Stimulated activated CD8-positive, alpha-beta memory T cell treated with anti-CD3 and anti-CD28 coated beads, Interleukin-4, amount 100 ng/mL, for 48 hours (primary cell): ENCODE measurements at places on chromosomes 1 and 21.

GRCh38 chr21:31282095-31282709 lies 61.9 kb downstream of the TIAM1 start:
- no peak for DNase-seq

GRCh38 chr1:201761871-201762270 lies 67.1 kb upstream of the IPO9 start:
- DNase-seq: no peak

DNA sequence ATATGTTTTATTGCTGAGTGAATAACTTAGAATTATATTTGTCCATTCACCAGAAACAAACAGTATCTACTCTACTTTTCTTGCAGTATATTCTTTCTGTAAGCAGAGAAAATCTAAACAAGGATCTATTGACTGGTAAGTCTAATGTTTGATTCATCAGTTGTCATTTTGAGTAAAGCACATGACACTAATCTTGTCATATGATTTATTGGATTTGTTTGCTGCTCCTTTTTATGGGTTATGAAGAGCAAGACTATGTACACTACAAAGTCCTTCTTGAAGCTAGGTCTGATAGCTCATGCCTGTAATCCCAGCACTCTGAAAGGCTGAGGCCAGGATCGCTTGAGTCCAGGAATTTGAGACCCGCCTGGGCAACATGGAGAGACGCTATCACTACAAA lies 23.3 kb downstream of the KMO start:
- DNase-seq: no peak

GRCh38 chr1:113935970-113936369 lies 6.8 kb downstream of the HIPK1 start:
- no peak for DNase-seq

DNA sequence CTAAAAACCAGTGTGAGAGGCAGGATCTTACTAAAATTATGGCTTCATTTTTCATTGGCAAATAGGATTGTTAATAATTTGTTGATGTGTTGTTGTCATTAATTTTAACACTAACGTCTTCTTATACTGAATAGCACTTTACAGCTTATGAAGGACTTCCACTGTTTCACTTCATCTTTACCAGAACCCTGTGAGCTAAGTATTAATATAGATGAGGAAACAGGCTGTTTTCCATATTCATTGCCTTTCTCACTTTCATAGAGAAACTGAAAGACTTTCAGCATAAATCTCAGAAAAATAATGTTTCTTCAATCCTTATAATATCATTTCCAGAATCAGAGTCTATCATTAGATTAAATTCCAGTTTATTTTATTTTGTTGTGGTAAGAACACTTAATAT lies 8.5 kb downstream of the MAP10 start:
- no peak for DNase-seq

DNA sequence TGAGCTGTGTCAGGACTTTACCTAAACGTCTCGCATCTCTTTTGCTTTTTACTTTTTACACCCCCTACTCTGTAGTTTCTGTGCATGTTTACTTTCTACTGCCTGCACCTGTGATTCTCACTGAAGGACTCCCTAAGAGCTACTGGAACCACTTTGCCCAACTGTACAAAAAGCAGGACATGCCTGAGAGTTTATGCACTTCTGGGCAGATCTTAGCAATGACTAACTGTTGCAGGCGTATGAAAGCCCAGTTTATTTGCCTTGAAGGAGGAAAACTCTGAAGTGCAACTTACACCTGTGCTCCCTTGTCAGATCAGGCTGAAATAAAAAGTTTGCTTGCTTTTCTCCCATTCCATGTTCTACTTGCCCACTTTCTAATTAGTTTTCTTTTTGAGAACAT lies 467.0 kb upstream of the USP24 start:
- DNase-seq: no peak

DNA sequence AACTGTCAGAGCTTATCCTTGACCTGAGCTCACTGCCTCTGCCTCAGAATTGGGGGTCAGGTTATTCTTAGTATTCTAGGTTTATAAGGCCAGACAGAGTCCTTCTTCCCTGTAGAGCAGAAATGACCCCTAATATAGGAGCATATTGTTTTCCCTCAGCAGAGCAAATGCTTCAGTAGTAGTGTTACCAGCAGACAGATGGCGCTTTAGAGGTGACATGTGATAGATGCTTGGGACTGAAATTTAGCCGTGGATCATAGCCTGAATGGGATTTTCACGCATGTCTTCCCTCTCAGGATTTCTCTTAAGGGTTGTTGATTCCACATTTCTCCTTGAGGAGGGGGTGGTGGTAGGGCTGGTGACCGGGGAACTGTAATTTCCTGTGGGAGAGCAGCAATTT lies 24.5 kb downstream of the ADARB1 start:
- no peak for DNase-seq

- DNase-seq: no peak
These were observed 165.0 kb upstream of the IRF2BP2 start for GRCh38 chr1:234774971-234775370.

DNA sequence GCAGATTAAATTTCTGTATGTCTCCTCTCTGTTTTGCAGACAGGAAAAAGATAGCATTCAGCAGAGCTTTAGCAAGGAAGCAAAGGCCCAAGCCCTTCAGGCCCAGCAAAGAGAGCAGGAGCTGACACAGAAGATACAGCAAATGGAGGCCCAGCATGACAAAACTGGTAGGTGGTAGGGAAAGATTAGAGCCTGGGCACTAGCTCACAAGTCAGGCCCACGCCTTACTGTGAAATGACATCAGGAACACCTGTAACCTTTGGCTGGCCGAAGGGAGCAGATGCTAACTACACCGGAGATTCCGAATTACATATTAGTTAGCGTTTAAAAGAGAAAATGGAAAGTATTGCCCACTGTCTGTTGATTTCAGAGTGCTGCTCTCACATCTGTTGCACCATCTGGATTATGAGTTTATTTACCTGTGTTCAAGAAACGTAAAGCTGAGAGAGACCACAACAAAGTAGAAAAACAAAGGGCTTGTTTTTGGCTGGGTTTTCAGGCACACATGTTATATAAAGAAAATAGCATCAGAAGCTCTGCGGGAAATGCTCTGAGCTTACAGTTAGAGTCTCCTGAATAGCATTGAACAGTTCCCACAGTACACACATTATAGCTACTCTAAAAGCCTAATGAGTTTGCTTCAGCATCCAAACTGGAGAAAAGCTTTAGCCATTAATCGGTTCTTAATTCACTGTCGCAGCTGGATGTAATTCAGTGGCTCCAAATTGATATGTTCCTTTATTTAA lies 160.0 kb downstream of the SDCCAG8 start:
- DNase-seq: no peak

DNA sequence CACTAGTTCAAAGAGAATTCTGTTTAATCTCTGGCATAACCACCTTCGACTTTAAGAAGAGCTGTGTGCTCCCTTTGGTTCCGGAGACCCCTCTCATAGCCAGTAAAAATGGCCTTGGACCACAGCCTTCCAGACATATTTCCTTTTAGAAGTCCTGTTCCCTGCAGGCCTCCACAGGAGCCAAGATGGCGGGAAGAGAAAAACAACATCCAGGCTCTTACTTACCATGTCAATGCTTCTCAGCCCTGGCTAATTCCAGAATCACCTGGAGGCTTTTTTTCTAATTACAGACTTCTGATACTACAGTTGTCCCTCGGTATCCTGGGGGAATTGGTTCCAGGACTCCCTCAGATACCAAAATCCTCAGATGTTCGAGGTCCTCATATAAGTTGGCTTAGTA lies 362.5 kb downstream of the PBX1 start:
- no peak for DNase-seq

GRCh38 chr1:244901400-244902015 lies 37.2 kb upstream of the HNRNPU start:
- DNase-seq: no peak

- peak; percentile 68 for DNase-seq
These were observed 52.9 kb upstream of the CD46 start for GRCh38 chr1:207698822-207699483.

- peak; percentile 27 for DNase-seq
These were observed 5.3 kb upstream of the MROH9 start for GRCh38 chr1:170929835-170930554.

DNA sequence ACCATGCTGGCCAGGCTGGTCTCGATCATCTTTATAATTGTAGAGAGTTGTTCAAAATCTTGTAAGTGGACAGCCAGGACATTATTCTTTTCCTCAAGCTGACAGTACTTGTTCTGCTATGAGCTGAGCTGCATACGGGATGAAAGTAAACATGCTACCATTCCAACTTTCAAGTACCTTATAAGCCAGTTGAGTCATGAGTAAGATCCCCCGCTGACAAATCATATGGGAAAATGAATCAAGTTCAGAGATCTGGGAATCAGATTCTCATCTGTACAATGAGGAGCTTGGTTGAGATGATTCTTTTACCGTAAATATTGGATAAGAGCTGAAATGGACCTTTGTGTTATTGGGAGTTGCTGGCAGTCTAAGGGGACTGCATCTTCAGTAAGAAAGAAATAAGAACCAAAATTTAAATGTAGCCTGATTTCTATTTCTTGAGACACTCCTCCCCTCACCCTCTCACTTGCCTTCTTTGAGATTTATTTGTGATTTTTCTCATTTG lies 62.7 kb downstream of the CENPF start:
- no peak for DNase-seq

GRCh38 chr1:22454476-22455056 lies 2.9 kb downstream of the ZBTB40 start:
- DNase-seq: no peak

DNA sequence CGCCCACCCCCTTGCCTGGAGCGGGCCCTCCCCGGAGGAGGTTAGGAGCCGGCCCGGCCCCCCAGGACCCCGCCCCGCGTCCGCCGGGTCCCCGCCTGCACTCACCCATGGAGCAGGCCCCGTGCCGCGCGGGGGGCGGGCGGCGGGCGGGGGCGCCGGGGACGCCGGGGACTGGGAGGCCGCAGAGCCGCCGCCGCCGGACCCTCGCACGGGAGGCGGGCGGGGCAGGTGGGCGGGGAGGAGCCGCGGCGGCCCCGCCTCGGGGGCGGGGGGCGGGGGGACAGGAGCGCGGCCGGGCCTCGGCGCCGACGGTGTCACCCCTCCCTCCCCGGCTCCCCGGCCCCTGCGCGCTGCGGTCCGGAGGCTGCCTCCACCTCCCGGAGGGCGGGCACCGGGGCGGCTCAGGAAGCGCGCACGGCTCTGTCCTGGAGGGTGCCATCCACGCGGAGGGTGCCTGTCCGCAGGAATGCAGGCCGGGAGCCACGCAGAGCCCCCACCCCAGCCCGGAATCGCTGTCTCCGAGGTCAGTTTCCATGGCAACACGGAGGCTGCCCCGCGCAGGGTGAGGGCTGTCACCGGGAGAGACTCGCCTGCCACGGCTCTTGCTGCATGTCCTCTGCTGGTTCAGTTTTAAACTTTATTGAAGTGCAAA lies 5.9 kb upstream of the PLEKHG5 start:
- DNase-seq: peak; percentile 58

- no peak for DNase-seq
These were observed 22.6 kb downstream of the TNFRSF8 start for GRCh38 chr1:12085643-12086260.

- no peak for DNase-seq
These were observed 754 bp downstream of the BGLAP start for GRCh38 chr1:156242738-156243137.

DNA sequence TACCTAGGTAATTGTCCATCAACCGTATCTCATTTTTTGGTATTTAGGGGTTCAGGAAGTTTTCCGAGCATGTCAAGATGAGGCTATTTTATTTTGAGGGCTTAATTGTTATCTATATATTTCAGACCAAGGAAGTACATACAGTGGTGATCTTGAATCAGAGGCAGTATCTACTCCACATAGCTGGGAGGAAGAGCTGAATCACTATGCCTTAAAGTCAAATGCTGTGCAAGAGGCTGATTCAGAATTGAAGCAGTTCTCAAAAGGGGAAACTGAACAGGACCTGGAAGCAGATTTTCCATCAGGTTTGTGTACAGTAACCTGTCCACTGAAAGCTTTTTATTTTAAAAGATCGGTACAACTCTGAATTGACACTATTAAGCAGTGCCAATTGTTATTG lies 130.2 kb downstream of the ZMYM4 start:
- no peak for DNase-seq

- DNase-seq: no peak
These were observed 15.8 kb downstream of the HSPG2 start for GRCh38 chr1:21921100-21921875.

DNA sequence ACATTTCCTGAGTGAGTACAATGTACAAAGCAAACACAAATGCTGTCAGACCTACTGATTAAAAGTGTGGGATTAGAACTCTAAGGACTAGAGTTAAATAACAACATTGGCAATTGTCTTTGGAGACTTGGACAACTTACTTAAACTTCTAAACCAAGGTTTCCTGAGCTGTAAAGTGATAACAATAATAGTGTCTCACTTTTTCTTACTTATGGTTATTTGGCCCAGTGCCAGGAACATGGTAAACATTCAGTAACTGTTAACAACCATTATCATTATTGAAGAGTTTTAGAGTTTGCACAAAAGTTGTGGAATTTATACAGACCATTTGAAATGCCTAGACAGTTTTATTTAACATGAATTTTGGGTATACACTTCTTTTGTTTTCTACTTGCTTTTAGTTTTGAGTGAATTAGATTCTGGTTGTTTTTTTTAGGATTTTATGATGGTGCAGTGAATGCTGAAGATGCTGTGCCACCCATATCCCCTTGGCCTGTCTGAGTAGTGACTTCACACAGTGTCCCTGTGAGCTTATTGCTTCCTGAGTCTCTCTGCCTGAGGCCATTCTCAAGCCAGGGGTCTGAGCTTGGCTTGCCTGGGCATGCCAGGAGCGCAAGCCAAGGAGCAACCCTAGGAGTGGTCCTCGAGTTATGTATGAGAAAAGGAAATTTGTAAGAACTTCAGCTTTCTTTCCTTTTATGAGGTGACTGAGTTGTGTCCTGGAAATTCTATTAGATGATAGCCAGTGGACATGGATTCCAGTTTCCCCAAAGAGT lies 932.8 kb downstream of the TTLL7 start:
- DNase-seq: no peak

DNA sequence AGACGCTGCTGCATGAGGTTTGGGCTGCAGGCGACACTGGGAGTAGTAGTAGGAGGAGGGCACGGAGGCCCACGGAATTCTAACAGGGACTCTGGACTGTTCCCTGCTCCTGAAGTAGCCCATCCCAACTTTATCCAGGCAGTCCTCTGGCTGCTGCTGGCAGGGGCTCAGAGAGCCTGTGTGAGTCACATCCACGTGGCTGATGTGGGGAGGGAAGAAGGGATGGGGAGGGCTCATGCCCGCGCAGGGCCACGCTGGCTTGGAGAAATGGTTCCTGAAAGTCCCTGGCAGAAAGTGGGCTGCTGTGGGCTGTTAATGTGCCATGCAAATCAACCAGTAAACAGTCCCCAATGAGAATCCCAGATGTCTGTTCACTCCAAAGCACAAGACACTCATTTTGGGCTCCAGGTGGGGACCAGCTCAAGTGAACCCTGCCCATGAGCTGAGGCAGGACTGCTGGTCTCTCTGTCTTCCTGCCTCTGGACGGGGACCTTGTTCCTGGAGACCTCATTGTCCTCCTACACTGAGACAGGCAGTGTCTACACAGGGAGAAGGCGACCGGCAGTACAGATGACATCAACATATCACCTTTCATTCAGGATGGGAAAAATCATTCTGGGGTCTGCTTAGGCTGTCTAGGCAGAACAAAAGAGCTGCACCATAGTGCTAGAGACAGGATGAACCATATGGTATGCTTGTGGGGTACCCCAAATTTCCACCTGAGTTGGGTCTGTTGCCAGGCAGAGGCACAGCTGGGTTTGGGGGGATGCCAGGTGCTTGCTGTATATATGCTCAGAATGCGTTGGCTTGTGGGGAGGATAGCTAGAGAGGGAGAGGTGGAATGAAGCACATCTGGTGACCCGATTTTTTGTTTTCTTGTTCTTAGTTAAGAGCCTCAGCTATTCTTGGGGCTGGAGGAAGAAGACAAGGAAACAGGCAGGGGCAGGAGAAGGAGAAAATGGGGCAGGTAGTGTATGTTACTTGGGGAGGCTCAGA lies 57.9 kb upstream of the FMOD start:
- no peak for DNase-seq
